ENCODE measurements at places on chromosomes 16 and 17.

DNA sequence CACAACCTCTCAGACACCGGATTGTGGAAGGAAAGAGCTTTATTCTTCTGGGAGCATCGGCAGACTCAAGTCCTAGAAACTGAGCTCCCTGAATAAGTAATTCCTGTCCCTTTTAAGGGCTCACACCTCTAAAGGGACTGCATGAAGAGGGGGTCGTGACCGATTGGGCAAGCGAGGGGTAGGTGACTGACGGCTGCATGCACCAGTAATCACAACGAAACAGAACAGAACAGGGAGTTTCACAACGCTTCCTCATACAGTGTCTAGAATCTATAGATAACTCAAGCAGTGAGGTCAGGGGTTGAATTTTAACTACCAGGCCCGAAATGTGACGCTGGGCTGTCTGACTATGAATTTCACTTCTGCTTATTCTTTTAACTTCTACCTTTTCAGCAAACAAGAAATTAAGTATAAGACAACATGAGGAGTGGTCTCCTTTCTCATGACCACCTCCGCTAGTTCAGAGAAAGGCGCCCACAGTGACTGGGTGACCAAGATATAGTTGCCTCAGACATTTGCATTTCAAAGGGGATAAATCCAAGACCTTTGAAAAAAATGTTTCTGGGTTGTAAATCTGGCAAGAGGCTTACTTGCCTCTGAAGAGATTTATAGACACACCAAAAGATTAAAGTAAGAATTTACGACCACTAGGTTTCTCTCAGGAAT, 88.4 kb upstream of the ATF7IP2 start:
- DNase-seq, result no peak

- no peak for DNase-seq
These were observed 7.1 kb downstream of the COL1A1 start for GRCh38 chr17:50194140-50194933.

- no peak for DNase-seq
These were observed 40.3 kb downstream of the WNT3 start for GRCh38 chr17:46777943-46778915.

DNA sequence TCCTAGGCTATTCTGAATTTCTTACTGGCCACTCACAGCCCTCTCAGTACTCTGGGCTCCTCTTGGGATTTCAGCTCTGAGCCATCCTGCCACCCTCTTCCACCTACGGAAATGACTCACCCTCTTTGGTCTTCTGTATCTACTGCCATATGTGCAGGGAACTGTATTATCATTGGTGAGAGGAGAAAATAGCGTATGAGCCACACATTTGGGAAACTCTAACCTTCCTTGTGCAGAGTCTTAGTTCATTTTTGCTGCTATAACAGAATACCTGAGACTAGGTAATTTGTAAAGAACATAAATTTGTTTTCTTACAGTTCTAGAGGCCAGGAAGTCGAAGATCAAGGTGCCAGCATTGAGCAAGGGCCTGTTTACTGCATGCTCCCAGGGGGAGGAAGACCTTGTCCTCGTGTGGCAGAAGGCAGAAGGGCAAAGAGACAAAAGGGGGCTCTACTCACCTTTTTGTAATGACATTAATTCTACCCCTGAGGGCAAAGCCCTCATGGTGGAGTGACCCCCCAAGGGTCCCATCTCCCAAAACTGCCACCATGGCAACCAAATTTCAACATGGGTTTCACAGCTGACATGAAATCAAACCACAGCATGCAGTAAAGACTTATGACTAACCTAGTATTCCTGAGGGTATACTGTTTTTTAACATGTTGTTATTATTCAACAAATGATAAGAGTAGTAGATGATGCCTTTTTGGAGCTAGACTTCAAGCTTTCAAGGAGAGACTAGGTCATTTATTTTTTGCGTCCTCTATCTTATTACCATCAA, 191.8 kb downstream of the PRKCA start:
- no peak for DNase-seq

DNA sequence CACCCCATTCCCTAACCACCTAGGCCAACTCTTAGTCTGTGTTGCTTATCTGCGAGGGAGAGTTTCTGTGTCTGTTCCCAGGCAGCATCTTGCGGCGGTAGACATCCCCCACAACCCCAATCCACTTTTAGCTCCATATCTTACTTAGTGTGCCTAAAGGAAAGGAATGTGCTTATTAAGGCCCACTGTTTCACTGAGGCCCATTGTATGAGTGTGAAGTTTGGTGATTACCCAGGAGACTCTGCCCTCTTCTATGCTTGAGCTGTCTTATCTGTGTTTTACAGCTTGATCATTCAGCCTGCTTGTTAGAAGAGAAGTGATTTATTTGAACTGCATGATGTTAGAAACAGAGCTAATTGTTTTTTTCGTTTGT, 10.3 kb upstream of the MLYCD start:
- DNase-seq, result no peak

- no peak for DNase-seq
These were observed 605.5 kb upstream of the SALL1 start for GRCh38 chr16:51756447-51757123.

DNA sequence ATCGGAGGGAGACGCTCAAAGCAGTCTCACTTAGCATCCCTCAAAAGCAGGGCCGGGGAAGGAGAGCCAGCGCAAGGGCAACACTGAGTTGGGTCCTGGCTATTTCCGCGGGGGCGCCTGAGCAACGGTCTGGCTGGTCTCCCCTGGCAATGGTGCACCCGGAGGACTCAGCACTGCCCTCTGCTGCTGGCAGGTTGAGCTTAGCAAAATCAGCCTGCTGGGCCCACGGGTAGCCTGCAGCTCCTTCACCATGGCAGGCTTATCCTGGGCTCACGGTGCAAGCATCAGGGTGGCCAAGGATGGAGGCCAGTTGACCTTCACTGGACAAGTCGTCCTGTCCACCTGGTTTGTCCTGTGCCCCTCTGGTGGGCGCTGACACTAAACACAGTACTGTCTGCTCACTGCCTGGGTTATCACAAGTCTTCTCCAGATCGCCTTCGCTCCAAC, 14.4 kb upstream of the ALDH3A1 start:
- DNase-seq, result peak; percentile 85

- no peak for DNase-seq
These were observed 5.8 kb downstream of the WIPF2 start for GRCh38 chr17:40224718-40225550.

- DNase-seq, result peak; percentile 21
These were observed 1.6 kb downstream of the NUFIP2 start for GRCh38 chr17:29292071-29292991.

GRCh38 chr16:77191259-77191969, 424 bp downstream of the MON1B start:
- peak; percentile 24 for DNase-seq

DNA sequence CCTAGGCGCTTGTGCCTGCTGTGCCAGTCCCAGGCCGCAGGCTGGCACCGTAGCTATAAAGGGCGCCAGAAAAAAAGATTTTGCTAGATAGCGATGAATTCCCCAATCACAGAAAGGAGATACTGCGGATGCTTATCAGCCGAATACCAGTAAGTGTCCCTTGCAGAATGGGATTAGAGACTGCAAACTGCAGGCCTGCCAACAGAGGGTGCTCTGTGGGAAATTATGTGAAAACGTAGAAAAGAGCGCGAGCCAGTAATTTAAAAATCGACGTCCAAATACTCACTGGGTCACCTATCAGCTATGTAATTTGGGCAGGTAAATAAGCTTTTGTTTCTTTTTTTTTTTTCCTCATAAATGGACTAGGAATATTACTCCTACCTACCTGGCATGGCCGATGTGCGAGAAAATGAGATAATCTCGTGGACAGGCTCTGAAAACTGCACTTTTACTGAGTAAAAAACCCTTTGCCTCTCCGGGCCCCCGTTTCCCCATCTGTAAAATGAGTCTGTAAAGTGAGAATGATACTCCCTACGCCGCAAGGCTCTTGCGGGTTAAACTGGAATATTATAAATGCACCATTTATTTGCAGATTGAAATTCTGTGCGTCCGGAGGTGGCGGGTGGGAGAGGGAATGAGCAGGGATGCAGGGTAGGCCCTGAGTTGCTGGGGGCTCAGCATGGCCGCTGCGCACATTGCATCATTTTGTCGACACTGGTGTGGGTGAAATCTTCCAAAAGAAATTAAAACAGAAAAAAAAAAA, 1.2 kb upstream of the COG1 start:
- DNase-seq, result peak; percentile 66

DNA sequence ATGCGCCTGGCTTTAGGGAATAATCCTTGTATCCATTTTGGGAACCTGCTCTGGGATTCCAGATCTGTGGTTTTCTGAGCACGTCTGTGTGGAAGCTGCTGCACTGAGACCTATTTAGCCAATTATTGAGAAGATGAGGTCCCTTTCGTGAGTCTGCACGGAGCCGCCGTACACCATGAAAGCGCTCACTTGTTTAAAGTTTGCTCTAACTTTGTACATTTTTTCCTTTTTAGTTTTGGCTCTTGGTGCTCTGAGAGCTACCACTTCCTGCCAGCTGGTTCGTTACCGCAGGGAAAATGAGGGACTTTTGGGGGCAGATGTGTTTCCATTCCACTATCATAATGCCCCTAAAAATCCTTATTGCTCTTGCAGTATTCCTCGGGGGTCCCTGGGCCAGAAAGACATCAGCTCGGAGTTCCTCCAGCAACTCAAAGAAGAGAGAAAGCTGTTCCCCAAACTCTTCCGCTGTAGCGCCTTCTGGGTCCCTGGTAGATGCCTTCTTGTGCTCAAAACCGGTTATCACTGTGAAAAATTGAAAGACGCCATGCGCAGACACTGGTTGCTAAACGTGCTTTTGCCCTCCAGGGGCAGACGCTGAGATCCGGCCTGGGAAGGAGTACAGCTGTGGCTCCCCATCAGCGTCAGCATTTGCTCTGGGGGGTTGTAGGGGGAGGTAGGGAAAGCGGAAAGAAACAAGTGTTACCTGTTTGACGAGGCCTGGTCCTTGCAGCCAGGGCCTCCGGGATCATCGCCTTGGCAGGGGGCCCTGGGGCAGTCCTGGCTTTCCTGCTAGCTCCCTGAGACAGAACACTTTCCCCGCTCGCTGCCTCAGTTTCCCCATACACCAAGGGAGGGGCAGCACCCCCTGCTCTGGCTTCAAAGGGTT, 238.1 kb downstream of the MRTFB start:
- DNase-seq, result no peak

DNA sequence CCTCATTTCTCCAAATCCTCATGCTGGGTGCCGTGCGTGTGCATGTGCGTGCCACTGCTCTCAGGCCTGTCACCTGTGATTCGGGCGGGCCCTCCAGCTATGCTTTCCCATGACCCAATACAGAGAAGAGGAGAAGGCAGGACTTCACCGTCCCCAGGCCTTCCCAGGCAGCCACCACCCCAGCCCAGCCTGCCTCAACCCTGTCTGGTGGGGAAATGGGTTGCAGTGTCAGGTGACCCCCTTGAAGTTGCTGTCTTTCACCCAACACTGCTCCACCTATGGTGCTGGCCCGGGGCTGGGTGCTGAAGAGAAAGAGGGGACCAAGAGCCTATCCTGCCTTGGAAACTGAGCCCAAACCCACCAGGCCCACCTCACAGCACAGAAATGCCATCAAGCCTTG, 94.7 kb downstream of the GOSR1 start:
- no peak for DNase-seq

- no peak for DNase-seq
These were observed 19.2 kb upstream of the MEIOC start for GRCh38 chr17:44637066-44637465.

DNA sequence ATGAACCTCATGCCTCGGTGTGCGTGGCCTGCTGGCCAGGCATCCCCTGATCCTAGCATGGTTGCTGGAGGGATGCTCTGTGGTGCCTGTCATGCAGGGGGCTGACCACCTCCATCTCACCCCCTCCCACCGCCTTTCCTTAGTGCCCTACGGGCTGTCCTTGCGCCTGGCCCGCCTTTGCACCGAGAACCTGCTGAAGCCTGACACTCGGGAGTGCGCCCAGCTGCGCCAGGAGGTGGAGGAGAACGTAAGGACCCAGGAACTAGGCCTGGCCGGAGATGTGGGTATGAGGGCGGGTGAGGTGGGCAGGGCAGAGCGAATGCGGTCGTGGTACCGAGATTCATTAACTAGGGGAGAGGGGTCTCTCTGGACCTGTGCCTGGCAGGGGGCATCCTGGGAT, 19.0 kb downstream of the ITGB4 start:
- no peak for DNase-seq

DNA sequence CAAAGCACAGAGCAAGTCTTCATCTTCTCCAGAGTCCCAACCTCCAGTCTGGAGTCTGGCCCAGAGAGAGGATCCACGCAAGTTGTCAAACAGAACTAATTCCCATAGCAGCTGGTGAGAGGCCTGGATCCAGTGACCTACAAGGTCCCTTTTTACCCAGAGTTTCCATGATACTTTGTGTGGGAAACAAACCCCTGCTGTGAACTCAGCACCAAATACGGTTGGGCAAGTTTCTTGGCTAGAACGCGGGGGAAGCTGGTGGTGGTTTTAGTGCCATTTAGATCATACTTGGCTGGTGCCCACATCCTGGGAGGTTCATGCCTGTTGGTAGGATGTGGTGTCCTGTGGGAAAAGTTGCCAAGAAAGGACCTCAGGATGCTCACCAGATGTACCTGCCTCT, 18.1 kb downstream of the TMC7 start:
- DNase-seq, result no peak

- peak; percentile 35 for DNase-seq
These were observed 680.3 kb upstream of the SOX9 start for GRCh38 chr17:71440513-71440912.

GRCh38 chr16:14309906-14310305, 238.8 kb downstream of the MRTFB start:
- DNase-seq, result no peak

- DNase-seq, result no peak
These were observed 24.4 kb downstream of the DHRS7C start for GRCh38 chr17:9766970-9767369.

DNA sequence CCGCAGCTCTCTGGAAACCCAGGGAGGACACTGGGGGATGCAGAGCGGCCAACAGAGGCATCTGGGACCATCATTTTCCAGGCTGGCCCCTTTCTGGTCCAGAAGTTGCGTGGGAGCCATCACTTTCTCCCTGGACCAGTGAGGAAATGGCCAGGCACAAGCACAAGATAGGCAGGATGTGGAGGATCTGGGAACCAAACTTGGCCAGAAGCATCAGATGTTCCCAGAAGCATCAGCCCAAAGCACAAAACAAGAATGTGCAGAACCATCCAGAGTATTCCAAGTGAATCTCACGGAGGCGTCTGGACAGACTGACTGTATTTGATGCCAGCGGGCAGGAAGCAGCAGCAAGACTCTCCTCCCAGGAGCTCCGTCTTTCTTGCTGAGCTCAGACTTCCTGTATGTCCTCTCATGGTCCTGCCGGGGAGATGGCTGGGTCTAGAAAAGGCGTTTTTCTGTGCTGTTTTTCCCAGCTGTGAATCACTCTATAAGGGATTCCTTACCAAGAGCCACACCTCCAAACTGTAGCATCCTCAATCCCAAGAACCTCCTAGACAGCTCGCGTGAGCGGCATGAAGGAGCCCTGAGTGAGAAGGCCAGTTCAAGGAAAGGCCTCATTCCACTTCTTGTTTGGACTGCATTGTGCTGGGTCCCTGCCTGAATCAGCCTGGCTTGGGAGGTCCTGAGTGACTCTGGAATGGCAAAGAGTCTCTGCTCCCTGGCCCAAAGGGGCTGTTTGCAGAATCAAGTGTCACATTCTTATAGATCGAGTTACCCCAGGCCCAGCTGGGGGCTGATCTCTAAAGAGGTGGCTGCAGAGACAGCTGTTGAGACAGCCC, 49.5 kb upstream of the MTSS2 start:
- DNase-seq, result no peak
